ENCODE measurements at places on chromosomes 2 and 18.

- DNase-seq: no peak
Measured at GRCh38 chr2:98382086-98382485, 35.8 kb downstream of the CNGA3 start.

DNA sequence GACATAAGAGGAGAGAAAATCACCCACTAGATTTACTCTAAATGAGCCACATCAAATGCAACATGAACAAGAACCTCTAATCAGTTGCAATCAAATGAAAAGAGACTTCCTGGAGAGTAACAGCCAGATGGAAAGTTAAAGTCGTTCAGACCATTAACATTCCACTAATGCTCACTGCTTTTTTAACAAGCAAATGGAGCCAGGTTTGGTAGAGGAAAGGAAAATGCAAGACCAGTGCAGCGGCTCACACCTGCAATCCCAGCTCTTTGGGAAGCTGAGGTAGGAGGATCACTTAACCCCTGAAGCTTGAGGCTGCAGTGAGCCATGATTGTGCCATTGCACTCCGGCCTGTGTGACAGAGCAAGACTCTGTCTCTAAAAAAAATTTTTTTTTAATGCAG is 48.5 kb downstream of the CACNB4 start:
- DNase-seq: no peak

DNA sequence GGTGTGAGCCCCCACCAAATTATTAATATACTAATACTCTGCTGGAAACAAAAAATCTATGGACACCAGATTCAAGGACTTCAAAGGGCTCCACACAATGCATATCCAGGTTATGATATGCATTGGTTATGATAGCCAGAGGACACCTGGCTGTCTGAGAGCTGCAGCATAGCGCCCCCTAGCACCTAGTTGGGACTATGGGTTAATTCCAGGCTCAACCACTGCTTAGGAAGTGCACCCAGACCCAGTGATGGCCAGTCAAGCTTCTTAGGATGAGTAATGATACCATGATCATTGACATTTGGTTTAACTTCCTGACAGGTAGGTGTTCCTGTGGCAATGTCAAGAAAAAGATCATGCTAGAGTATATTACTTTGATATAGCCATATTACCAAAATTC is 3.8 kb upstream of the FRZB start:
- DNase-seq: peak; percentile 22

GRCh38 chr2:47313728-47314127 is 89.2 kb upstream of the MSH2 start:
- no peak for DNase-seq

DNA sequence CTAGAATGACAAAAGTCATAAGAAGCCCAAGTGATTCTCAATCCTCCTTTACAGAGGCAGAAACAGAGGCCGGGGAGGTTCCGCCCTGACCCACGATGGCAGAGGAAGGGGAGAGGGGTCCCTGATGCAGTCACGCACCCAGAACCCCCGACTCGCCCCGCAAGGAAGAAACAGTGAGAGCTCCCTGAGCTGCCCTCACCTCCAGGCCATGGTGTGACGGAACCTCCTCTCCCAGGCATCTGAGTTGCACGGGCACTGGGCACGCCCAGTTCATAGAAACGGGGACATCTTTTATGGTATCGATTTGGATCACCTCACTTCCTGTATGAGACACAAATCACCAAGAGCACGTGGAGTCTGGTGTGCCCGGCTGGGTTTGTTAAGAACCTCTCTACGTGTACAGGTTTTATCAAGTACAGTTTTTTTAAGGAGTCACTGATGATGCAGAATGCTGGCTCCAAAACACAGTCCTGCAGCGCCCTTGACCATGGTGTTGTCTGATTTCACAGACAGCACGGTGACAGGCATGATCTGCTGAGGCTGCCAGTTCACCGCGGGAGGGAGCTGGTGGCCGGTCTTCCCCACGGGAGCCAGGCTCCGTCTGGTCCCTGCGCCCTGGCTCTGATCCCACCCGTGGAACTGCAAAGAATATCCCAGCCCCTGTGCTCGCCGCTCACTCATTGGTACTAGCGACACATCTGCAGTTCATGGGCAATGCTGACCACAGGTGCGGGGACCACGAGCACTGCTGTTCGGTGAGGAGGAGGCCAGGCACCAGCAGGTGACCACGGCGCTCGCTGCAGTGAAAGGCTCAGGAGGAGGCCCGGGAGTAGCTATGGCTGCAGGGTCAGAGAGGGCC is 35.6 kb downstream of the PXDN start:
- no peak for DNase-seq

DNA sequence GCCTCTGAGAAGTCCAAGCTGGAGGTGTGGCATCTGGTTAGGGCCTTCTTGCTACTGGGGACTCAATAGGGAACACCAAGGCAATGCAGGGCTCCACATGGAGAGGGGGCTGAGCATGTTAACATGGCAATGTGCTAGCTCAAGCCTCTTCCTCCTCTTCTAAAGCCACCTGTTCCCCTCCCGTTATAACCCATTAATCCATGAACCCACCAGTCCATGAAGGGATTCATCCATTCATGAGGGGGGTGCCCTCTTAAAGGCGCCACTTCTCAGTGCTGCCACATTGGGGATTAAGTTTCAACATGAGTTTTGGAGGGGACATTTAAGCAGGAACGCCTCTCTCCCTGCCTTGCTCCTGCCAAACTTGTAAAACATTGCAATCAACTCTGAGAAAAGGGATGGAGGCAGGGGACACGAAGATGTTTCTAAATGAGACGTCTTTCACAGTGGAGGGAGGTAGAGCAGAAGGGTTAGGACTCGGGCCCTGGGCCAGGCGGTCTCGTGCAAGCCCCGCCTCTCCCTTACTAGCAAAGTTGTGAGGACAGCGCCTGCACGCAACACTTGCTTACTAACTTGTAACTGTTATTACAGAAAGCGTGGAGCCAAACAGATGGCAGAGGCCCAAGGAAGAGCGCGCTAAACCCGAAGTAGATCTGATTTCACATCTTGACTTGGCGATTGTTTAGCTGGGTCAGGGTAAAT is 118.2 kb upstream of the ZNF516 start:
- no peak for DNase-seq

GRCh38 chr2:97995026-97995733 is 568 bp downstream of the TMEM131 start:
- DNase-seq: peak; percentile 83

DNA sequence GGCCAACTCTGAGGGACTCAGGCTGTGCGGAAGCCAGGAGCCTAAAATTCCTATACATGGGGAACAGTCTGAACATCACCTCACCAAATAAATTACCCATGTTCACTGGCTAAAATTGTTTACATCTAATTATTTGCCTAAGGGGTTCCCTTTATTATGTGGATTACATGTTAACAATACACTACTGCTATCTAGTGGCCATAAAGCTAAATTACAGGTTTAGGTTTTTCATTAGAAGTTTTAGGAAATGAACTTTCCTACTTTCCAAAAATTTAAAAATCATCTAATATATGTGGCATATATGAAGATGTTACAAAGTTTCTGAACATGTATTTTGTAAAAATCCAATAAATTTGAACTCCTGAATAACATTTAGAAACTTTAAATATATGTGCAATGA is 40.3 kb downstream of the PLA2R1 start:
- peak; percentile 38 for DNase-seq

- peak; percentile 98 for DNase-seq
Measured at GRCh38 chr2:65081232-65081685, 25.0 kb downstream of the CEP68 start.

- DNase-seq: no peak
Measured at GRCh38 chr2:150784389-150784788, 296.9 kb upstream of the RND3 start.

DNA sequence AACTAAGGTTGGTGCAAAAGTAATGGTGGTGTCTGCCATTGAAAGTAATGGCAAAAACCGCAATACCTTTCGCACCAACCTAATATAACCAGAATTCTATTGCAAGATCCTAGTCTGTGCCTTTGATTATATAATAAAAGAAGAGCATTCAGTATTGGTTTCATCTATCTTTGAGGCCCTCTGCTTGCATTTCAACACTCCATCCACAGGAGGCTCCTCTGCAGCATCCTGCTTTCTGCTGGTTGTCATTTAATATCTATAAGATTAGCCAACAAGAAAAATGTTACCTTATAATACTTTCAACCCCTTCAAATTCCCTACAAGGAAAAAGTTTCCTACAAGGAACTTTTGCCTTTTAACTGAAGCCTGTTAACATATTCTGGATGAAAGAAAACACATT is 139.2 kb downstream of the CDCA7 start:
- DNase-seq: no peak

Data from KBM-7 (cell line).